Ovary (tissue), 10 donors: ENCODE measurements at places on chromosomes 11 and 22. TPM values are rescaled to one million over a fixed set of nuclear protein-coding genes. Genes with fewer than 3 reads are reported as not detected.

DNA sequence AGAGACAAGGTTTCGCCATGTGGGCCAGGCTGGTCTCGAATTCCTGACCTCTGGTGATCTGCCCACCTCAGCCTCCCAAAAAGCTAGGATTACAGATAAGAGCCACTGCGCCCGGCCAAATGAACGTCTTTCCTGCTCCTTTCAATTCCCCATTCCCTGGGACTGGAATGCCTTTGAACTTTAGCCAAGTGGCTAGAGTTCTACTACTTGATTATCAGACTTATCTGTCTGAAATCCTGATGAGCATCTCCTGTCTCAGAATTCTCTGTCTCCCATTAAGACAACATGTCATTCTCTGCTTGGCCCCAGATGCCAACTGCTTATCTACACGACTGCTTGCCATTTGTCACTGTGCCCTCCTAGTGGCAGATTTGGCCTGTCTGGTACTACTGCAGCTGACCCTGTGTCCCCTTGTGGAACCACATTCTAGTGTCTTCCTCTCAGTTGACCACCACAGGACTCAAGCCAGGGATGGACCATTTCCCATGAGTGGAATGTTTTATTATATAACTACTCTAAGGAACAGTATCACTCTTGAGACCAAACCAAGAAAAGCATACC, 33.1 kb upstream of the IPO7 start:
- no peak for DNase-seq
- H3K36me3 ChIP-seq, result no peaks in the 10 kb centered on the region
- H3K4me1 ChIP-seq, result no peaks in the 10 kb centered on the region
- H3K27ac ChIP-seq, result no peak overlapping the region
- no peak overlapping the region for H3K4me3 ChIP-seq

DNA sequence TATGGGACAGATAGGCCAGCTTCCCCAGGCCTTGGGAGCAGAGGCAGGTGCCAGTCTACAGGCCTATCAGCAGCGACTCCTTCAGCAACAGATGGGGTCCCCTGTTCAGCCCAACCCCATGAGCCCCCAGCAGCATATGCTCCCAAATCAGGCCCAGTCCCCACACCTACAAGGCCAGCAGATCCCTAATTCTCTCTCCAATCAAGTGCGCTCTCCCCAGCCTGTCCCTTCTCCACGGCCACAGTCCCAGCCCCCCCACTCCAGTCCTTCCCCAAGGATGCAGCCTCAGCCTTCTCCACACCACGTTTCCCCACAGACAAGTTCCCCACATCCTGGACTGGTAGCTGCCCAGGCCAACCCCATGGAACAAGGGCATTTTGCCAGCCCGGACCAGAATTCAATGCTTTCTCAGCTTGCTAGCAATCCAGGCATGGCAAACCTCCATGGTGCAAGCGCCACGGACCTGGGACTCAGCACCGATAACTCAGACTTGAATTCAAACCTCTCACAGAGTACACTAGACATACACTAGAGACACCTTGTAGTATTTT, 26.6 kb upstream of the L3MBTL2 start:
- DNase-seq, result peak; percentile 68
- H3K27ac ChIP-seq, result no peak overlapping the region
- no peaks in the 10 kb centered on the region for H3K27me3 ChIP-seq
- H3K4me3 ChIP-seq, result no peak overlapping the region
- H3K36me3 ChIP-seq, result no peaks in the 10 kb centered on the region

DNA sequence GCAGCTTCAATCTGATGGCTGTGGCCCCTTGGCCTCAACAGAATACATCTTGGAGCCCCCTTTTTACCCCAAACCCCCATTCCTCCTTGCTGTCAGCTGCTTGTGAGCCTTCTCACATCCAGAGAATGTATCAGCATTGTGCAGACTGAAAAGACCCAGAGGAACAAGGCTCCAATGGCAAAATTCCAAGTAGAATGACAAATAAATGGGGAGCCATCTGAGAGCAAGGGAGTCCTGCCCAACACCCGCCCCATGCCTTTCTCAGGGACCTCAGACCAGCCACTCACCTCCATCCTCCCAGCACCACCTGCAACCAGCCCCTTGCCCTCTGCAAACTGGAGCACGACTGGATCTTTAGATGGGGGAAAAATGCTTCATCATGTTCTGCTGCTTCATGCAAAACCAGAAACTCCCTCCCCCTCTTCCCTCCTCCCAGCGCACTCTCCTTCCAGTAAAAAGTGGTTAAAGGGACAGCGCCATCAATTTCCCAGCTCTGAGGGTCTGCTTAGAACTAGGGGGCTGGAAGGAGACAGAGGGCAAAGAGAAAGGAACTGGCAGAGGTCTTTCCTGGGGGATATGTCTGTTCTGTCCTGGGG, 2.2 kb upstream of the NEFH start:
- H3K4me3 ChIP-seq, result no peak overlapping the region
- peaks cover 31% of the 10 kb centered on the region for H3K4me1 ChIP-seq
- H3K36me3 ChIP-seq, result no peaks in the 10 kb centered on the region
- DNase-seq, result no peak

The RAG1 gene
- 0.25 TPM for total RNA-seq
